ENCODE measurements at places on chromosomes 3 and 15. TPM values are rescaled to one million over a fixed set of nuclear protein-coding genes. Genes with fewer than 3 reads are reported as not detected.

- DNase-seq: no peak
Observed at GRCh38 chr15:85172846-85173490, 191.3 kb downstream of the PDE8A start.

Gene TMEM43
- 80.6 TPM for total RNA-seq

DNA sequence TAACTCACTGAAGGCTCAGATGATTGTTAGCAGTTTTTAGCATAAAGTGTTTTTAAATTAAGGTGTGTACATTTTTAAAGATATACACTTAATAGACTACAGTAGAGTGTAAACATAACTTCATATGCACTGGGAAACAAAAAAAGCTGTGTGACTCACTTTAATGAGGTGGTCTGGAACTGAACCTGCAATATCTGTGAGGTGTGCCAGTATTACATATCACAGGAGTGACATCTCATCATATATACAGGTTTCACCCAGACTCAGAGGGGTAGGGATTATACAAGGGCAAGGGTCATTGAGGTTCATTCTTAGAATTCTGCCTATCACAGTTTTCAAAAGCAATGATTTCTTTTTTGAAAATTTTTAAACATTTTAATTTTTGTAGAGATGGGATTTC is 7.3 kb upstream of the SNRK start:
- no peak for DNase-seq

Gene UCN2
- not detected for total RNA-seq

DNA sequence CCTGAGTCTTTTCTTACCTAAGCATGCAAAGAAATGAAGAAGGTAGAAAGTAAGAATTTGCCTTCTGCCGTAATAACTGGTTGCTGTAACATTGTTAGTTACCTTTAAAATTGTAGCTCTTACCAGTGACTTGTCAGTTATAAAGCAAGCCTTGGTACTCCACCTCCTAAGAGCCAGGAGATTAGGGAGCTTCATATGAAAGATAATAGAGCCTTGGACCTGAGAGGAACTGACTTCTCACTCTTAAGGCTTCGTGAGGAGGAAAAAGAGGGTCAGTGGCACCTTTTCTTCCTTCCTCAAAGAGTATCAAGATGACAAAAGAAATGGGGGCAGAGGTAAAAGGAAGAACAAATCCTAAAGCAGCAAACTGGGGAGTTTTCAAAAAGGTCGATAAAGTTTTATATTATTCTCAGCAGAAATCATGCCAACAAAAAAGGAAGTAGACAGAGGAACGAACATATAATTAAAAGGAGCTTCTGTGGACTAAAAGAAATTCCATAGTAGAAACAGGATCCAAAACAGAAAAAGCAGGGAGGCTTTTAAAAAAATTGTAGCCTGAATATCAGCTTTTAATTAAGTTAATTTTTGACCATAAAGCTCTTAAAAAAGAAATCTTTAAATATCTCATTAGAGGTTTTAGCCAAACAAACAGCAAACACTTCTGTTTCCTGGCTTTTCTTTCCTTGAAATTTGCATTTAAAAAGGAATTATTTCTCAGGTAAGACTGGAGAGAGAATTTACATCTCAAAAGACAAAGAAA is 847.1 kb upstream of the ALCAM start:
- DNase-seq: no peak

DNA sequence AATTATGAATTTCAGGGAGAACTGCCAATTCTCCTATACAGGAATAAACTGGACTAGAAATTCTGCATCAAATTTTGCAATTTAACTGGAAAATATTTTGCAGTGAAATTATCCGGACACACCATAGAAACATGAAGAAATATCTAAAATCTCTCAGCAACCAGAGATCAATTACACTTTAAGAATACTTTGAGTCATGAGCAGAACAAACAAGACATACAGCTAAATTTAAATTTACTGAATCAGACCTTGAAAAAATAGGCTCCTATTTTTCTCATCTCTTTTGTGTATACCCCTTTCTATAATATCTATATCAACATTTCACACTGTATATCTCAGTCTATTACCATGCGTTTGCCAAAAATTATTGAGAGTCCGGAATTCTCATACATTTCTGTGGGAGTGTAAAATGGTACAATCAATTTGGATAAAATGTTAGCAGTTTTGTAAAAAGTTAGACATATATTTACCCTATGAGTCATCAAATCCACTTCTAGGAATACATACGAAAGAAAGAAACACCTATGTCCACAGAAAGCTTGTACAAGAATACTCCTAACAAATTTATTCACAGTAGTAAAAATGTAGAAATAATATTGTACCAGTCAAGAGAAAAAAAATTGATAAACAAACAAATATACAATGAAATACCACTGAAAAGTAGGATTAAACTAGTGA is 593.1 kb upstream of the NECTIN3 start:
- DNase-seq: no peak

Gene ASB7
- 13.0 TPM for total RNA-seq

DNA sequence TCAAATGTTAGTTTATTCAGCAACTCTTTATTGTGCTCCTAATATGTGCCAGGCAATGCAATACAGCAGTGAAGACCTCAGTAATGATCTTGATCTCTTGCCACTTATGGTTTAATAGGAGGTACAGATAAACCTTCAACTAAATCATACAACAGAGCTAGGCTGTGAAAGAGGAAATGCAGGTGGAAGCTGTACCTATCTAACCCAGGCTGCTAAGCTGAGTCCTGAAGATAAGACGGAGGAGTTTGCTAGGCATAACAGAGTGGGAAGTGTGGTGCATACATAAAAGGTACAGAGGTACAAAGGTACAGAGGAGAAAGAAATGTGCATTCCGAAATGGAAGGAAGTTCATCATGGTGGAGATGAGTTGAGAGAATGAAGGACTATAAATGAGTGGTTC is 35.0 kb downstream of the KBTBD8 start:
- no peak for DNase-seq

GRCh38 chr3:156957715-156958114 is 131.6 kb downstream of the LEKR1 start:
- no peak for DNase-seq
